Dorsolateral prefrontal cortex (tissue), 122 donors: ENCODE measurements at places on chromosomes 3 and 15.

DNA sequence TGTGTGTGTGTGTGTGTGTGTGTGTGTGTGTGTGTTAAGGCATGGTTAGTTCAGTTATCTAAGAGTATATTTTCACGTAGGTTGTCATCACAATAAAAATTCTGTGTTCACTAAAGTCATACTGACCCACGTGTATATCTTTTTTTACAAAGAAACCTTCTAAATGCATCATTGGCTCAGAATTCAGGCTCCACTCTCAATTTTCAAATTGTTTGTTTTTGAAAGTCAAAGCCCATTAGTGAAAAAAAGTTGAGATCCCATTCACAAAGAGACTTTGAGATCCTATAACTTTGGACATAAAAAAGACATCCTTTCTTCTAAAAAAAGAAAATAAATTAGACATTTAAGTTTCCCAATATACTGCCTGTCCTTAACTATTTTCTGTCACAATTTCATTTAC is 59.3 kb downstream of the GBE1 start:
- DNase-seq = no peak

DNA sequence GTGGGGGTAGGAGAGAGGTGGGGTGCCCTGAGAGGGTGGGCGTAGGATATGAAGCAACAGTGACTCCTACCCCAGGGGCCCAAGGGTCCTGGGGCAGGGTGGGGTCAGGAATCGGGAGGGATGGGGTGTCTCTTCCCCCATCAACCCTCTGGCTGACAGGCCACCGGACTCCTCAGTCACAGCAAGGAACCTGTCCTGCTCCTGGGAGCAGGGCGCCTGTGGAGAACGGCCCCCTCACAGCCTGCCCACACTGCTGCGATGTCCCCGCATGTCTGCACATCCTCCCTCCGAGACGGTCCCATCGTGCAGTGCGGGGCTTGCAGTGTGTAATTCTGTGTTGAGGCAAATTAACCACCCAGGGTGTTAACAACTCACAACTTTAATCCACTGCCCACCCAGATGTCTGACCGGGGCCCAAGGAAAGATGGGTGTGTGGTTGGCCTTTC is 2.7 kb downstream of the TM4SF19 start:
- DNase-seq = no peak

DNA sequence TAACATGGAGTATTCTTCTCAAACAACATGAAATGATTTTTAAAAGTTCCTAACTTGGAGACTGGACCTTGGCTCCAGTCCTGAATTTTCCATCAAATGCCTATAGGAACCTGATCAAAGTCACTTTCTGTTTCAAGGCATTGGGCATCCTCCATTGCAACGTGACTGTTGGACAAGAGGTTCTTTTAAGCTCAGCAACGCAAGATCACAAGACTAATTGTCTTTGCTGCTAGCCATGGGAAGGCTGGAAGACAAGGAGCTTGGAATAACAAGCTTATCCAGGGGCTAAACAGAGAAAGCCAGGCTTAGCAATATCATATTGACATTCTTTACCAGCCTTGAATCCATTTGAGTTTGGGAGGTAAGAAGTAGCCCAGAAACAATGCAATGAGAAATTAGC is 48.3 kb downstream of the SST start:
- DNase-seq = no peak

DNA sequence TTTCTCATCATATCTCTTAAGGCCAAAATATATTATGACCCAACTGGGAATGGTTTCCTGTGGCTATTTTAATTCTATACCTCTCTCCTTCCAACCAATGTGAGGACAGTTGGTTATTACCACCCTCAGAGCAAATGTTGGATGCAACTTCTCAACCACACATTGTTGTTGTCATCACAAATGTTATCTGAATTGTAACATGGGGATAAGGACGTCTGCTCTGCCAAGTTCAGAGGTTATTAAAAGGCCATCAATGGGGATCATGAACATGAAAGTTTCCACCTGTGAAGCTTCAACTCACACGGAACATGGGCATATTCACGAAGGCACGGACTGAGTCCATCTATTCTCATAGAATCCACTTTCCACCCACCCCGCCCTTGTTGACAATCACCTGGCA is 46.8 kb downstream of the MB21D2 start:
- no peak for DNase-seq

DNA sequence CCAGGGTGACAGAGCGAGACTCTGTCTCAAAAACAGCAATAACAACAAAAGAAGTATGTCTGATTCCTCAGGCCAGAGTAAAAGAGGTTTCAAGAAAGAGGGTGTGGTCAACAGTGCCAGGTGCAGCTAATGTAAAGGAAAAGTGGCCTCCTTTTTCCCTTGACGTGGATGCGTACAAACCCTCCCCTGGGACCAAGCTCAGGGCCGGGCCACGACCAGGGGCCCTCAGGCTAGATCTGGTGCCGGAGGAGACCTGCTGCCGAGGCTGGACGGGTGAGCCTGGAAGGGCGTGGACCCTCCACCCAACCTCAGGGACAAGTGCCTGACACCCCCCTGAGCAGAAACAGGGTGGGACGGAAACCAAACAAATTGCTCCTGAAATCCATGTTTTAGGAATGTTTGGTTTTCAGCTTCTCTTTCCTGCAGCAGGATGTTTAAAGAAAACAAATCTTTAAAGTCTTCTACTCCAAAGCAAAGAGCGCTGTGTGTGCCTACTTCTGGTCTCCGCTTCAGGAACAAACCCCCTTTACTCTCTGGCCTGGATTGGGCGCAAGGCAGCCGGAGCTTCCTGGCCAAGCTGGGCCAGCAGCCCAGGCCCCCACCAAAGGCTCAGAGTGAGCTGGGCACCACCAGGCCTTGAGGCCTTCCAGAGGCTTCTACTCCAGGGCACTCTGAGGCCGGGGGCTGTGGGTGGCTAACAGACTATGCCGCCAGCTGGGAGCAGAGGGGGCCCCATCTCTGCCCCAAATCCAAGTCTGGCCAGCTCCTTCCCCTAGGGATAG is 21.4 kb downstream of the ZDHHC19 start:
- DNase-seq = no peak

DNA sequence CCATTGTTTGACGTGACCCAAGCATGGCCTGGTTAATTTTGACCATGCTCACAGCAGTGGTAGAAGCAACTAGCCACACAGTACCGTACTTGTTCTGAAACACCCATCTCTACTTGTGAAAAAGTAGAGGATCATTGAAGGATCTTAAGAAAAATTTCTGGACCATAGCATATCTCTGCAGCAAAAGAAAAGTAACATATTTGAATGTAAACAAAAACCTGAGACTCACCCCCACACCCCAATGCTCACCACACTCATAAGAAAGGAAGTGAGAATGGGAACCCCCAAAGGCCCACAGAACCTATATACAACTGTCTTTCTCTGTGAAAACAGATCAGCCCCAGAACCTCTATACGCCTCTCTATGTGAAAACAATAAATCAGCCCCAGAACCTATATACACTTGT is 33.8 kb upstream of the TFRC start:
- DNase-seq = no peak

GRCh38 chr3:23797491-23797890 is 8.3 kb upstream of the UBE2E1 start:
- DNase-seq = no peak

DNA sequence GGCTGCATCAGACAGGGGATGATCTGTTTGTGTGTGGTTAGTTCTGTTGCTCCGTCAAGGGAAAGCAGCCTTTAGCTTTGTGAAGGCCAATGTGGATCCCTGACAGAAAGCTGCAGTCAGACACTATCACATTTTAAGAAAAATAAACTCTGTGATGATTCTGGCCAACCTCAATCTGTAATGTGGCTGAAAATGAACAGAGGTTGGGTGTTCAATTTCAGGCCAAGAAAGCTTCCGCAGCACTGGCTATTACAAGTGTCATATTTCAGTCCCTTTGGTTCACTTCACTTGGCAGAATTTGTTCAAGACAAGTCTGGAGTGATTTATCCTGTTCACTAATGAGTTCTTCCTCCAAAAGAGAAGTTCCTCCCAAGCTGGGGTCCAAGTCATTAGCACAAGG is 571.8 kb upstream of the IL12A start:
- no peak for DNase-seq

DNA sequence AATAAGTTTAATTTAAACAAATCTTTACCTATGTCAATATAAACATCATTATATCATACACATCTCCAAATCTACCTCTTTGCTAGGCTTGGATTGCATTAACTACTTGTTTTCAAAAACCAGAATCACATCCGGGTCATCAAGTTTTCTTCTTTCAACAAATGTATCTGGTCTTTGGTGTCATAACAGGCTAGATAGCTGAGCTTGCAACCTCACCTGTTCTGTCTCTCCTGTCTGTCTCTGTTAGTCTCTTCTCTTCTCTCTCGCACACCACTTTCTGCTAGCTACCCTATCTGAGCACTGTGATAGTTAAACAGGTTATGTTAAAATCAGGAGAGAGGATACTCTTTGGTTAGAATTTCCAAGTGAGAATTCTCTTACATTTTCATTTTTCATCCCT is 6.7 kb downstream of the FOXB1 start:
- DNase-seq = no peak

DNA sequence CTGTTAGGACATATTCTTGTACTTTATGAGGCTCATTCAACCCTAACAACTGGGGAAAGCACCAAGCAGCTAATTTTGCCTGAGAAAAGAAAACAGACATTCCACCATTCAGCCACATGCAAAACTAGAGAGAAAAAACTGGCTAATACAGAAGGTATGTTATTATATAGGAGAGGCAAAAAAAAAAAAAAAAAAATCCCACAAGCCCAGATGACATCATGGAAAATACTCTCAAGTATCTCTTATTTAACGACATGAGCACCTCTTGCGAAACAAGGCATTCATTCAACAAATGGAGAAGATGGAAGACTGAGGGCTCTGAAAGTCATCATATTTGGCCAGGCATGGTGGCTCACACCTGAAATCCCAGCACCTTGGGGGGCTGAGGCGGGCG is 61.5 kb downstream of the PRICKLE2 start:
- DNase-seq = no peak

DNA sequence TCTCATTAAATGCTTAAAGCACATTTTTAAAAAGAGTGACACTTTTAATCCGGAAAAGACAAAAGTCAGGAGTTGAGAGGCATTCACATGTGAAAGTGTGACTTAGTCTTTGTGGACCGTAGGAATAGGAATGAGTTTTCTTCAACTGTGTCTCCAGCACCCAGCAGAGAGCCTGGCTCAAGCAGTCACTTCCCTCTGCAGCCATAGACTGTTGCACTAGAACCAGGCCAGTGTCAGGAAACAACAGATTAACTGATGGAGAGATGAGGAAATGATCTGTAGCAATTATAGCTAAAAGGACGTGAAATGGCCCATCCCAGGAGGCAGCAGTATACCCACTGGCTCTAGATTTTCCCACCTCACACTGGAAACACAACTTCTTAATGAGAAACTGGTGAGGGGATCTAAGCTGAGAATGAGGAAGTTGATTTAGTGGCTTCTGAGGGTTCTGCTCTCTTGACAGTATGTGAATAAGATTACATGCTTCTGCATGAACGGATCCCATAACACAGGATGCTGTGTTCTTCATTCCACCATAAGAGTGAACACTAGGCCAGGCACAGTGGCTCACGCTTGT is 19.8 kb downstream of the CFAP92 start:
- DNase-seq = no peak

DNA sequence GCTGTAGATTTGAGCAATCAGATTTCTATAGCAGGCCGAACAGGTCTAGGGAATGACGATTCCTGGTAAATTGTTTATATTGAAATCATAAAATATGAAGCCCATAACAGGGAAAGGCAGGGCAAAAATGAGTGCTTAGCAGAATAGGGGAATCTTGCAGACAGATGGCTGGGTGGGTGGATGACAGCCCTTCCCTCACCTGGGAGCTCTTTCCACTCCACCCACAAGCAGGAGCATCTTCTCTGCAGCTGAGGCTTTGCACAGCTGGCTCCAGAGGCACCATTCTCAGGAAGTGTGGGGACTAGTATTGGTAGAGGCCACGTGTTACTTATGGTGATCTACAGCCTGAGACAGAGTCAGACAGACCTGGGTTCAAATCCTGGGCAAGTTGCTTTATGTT is 55.9 kb upstream of the SYN2 start:
- no peak for DNase-seq
